ENCODE measurements at places on chromosomes 3 and 15.
A peak's percentile ranks its signal among the peaks of the same experiment; 100 is the strongest.

DNA sequence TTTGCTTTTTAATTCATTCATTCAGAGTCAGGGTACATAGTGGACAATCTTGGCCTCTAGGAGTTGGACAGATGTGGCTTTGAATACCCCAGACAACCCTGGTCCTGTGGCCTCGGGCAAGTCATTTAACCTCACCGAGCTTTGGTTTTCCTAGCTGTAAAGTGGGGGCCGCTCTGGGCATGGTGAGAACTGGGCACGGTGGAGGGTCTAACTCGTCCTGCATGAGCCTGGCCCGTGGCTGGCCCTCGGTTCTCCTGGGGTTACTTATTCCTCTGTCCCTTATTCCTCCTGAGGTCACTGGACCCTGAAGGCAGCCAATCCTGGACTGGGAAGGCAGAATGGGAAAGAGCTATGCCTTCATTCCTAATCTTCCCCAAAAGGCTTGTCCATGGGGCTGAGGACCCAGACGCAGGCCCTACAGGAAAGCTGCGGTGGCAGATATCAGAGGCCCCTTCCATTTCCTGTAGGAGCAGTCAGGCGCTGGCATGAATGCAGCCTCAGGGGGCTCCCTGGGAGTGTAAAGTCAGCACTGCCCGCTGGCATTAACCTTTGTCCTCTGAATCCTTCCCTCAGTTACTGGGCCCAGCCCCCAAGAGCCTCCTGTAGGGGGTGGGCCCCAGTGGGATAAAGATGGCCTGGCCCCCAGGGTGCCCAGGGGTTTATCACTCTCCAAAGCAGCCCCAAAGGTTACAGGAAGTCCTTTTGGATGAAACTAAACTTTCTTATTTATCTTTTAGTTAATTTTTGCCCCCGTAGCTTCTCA is 17.9 kb upstream of the SEC13 start:
- no peak for DNase-seq

DNA sequence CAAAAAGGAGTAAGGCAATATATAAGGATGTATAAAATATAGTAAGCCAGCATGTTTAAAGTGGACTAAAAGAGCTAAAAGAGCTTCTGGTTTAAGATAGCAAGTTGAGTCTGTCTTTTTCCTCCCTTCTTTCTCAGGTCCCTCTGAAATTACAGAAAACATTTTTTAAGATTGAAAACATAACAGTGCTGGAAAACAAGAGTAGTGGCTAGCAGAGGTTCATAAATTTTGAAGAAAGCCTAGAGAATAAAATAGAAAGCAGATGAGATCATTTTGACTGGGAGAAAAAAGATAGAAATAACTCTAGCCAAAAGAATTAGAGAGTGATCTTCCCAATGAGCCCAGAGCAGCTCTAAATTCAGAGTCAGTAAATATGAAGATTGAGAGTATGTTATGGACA is 41.9 kb downstream of the ATP8B4 start:
- no peak for DNase-seq

DNA sequence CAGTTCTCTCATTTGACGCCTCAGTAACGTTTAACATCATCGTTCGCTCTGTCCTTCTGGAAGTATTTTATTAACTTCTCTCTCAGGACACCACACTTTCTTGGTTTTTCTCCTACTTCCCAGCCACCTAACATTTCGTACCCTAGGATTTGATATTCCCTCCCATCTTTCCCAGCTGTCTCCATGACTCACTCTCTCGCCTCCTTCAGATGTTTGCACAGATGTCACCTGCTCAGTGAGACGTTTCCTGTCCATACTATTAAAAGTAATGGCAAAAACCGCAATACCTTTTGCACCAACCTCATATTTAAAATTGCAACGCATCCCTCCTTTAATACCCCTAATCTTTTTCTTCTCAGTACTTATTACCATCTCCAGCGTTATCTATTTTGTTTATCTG is 62.1 kb upstream of the SPRED1 start:
- no peak for DNase-seq

DNA sequence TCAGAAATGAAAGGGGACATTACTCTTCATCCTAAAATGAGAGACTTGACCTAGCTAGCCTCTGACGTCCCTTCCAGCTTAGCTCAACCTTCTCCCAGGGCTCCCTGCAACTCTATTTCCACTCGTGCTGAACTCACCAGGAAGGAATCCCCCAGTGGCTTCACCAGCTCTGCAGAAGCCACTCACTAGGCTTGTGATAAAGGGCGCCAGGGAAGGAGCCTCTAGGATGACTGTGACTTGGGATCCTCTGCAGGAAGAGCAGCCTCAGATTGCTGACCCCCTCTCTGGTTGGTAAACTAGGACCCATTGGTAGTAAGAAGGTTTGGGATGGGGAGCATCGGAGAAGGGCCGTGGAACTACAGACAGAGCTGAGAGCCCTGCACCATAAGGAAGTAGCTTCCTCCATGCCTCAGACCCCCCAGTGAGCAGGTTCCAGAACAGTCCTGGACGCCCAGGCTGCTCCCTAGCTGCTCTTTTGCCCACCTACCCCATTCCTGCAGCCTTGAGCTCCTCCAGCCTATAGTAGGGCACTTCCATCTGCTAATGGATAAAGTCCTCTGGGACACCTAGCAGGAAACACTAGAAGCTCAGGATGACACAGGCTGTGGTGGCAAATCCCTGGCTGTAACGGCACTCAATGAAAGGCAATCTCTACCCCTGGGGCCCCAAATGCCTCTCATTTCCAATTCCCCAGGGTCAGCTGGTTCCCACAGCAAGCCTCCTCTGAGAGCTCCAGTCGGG is 26.0 kb downstream of the PLA2G4F start:
- no peak for DNase-seq

- no peak for DNase-seq
Measured at GRCh38 chr15:72176159-72176558, 21.4 kb downstream of the GRAMD2A start.

DNA sequence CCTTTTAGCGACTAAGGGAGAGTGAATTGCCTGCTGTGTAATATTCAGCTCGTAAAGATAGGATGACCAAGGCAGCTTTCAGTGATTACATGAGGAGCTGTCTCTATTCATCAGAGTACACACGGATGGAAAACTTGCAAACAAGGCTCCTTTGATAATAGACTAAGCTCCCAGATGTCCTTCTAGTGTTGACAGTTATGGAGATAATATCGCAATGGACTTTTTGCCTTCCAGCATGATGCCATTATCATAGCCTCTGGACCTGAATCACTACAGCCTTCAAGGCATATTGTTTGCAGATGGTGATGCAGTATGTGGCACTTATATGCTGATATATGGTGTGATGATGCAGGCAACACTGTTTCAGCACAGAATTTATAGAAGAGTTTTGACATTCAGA is 93.9 kb downstream of the ECT2 start:
- no peak for DNase-seq

DNA sequence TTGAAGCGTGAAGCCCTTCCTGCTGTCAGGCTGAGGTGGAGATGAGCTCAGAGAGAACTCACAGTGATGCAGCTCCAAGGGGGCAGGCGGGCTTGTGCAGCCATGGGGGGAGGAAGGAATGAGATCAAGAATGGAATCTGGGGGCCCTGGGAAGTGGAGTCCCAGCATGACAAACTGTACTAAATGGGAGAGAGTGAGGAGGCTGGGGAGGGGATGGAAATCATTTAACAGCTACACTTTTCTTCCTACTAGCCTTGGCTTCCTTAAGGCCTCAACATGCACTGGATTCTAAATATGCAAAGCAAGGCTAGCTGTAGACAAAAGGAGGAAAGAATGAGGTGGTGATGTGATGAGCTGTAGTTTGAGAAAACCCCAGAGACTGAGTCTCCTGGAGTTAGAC is 133.9 kb downstream of the EEFSEC start:
- no peak for DNase-seq

GRCh38 chr3:74571118-74571517 is 43.3 kb downstream of the CNTN3 start:
- DNase-seq, result no peak

- no peak for DNase-seq
Measured at GRCh38 chr3:166446291-166446690, 609.1 kb upstream of the BCHE start.

- DNase-seq, result no peak
Measured at GRCh38 chr3:52819936-52820335, 10.5 kb downstream of the ITIH4 start.

- DNase-seq, result no peak
Measured at GRCh38 chr3:41307065-41307464, 107.8 kb downstream of the CTNNB1 start.

- DNase-seq, result no peak
Measured at GRCh38 chr3:31462050-31462569, 70.6 kb upstream of the STT3B start.

DNA sequence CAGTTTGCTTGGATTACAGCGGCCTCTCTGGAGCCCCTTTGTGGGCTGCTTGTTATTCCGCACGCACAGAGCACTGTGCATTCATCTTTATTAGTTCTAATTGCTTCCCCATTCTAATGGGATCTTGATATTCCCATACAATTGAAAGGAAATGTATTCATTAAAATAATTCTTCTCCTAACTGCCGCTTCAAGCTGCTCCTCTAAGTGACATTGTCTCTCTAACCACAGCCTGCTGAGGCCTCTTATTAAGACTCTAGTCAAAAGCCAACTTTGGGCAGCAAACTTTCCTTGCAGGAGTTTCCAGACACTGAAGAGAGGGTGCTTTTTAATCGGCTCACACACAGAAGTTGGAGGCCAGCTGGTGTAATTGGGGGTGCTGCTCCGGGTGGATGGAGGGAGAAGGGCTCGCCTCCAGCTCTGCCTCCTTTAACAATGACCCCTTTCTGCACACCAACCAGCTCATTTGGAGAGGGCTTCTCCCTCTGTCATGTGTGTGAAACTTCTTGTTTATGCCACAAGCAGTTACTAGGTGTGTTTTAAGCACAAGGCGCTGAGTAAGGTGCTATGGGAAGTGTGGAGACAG is 5.6 kb upstream of the MAGEF1 start:
- no peak for DNase-seq

GRCh38 chr15:52503788-52504496 is 24.7 kb downstream of the MYO5A start:
- no peak for DNase-seq

DNA sequence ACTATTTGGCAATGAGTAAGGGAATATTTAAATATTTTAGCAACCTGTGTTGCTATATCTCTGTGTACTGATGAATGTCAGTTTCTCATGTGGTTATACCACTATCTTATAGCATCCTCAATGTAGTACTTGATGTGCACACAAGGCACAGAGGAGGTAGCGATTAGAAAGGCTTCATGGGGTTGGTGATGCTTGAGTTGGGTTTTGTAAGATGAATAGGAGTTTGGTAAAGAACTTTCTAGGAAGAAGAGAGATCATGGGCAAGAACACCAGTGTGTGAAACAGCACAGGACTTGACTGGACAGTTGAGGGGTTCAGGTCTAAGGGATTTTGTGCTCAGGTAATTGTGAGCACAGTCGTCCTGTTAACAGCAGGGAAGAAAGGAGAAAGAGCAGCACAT is 38.1 kb downstream of the LPP start:
- no peak for DNase-seq

DNA sequence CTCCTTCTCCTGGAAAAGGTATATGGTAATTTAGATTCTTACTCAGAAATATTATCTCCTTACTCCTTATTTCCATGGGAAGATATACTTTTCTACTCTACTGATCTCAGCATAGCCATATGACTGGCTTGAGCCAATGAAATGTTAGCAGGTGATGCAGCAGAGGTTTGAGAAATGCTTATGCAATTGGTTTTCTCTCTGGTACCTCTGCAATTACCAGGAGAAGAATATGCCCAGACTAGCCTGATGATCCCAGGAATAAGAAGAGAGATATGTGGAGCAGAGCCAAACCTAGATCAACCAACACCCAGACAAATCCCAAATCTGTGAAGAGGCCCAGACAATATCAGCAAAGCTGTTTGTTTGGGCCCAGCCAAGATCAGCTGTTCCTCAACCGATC is 33.2 kb upstream of the CAPN7 start:
- DNase-seq, result no peak

DNA sequence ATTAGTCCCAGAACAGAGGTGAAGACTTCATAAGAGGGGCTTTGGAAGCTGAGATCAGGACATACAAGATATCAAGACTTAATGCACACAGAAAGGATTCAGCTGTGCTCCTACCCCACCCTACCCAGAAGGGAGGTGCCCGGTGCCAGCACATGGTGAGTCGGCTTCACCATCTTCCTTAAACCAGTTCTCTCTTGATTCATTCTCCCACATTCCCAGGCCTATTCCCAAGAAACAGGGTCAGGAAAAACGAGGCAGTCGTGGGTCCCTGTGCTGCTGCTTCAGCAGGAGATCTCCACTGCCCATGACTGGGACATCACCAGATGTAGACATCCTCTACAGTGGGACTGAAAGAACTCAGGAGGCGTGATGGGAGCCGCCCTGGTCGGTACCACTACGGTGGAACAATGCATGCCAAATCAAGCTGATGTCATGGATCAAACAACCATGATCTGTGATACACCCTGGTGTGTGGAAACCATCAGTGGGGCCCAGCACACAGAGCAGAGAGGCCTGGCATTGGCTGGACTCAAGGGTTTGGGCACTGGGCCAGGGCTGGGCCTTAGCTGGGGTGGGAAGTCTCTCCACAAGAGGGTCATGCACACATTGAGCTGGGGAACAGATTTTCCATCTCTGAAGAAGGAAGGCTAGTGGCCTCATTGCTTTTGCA is 41.9 kb downstream of the CCDC12 start:
- DNase-seq, result no peak

GRCh38 chr3:176796371-176796770 is 400.9 kb downstream of the TBL1XR1 start:
- DNase-seq, result peak; percentile 9

DNA sequence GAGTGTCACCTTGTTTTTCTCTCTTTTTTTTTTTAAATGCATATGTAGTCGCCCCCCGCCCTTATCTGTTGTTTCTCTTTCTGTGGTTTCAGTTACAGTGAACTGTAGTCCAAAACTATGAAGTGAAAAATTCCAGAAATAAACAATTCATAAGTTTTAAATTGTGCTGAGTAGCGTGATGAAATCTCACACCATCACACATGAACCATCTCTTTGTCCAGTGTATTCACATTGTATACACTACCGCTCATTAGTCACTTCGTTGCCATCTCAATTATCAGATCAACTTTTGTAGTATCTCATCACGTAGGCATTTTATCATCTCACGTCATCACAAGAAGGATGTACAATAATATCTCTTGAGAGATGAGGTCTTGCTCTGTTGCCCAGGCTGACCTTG is 62.5 kb upstream of the MLF1 start:
- no peak for DNase-seq

GRCh38 chr3:52303811-52304210 is 12.3 kb upstream of the DNAH1 start:
- no peak for DNase-seq

GRCh38 chr3:52330194-52330805 is 14.2 kb downstream of the DNAH1 start:
- no peak for DNase-seq

- DNase-seq, result peak; percentile 25
Measured at GRCh38 chr15:26866298-26867199, at the start of gene GABRA5. Gene GABRA5, plus strand, starts transcription at chr15:26867062. Its CDS starts 2,187 bp downstream, at chr15:26869249.

- DNase-seq, result no peak
Measured at GRCh38 chr3:20488151-20488550, 302.1 kb upstream of the SGO1 start.

- no peak for DNase-seq
Measured at GRCh38 chr15:78156653-78157052, 7.5 kb downstream of the IDH3A start.

- no peak for DNase-seq
Measured at GRCh38 chr3:159919873-159920272, 68.8 kb upstream of the IL12A start.
